ENCODE measurements at places on chromosomes 5 and 9. TPM values are rescaled to one million over a fixed set of nuclear protein-coding genes. Genes with fewer than 3 reads are reported as not detected.

- DNase-seq = no peak
These were observed 12.9 kb downstream of the FBXW5 start for GRCh38 chr9:136931611-136932130.

DNA sequence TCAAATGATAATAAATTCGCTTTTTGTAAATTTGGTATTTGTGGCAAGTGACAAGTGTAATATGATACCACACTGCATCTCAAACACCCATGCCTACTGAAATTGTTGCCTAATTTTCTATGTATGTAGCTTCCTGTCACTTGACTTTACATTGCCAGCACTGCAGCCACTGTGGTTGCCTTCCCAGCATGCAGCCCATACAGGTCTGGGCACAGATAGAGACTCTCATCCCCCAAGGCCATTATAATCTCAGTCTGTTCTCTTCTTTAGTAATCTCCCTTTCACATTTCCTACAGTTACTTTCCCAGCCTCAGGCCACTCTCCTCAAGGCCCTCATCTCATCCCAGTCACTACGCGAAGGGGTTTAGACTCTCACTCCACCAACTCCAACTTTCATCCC lies 1200.6 kb downstream of the PTPRD start:
- DNase-seq = no peak

The KIF12 gene
- total RNA-seq = not detected

The LIX1 gene
- not detected for total RNA-seq

- peak; percentile 24 for DNase-seq
These were observed 19.4 kb downstream of the CXCL14 start for GRCh38 chr5:135559354-135559753.

The PGM5 gene
- not detected for total RNA-seq

The OR1J1 gene
- total RNA-seq = not detected

The KLHL3 gene
- 0.27 TPM for total RNA-seq

Data from MCF 10A (cell line).